ENCODE measurements at places on chromosomes 6 and 20. TPM values are rescaled to one million over a fixed set of nuclear protein-coding genes. Genes with fewer than 3 reads are reported as not detected.

- no peaks in the 10 kb centered on the region for H3K36me3 ChIP-seq
- no peaks in the 10 kb centered on the region for H3K27me3 ChIP-seq
Measured at GRCh38 chr6:151388997-151389617, 2.3 kb downstream of the ZBTB2 start.

Gene BFSP1
- 2.5 TPM for total RNA-seq

DNA sequence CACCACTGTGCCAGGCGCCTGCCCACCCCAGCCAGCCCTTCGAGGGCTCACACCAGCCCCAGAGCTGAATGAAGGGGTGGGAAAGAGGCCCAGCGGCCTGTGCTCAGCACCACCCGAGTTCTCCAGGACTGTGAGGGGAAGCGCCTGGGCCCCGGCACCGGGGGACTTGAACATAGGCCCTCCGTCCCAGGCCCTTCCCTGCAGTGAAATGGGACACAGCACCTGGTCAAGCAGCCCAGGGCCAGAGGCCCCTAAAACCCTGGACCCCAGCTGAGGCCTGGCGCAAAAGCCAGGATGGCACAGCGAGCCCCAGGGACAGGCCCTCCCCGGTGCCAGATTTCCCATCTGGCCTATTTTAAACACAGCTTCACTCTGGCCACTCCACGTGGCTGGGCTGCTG, 4.0 kb downstream of the KCNQ2 start:
- no peak overlapping the region for H3K4me3 ChIP-seq
- no peak for DNase-seq
- H3K4me1 ChIP-seq: no peaks in the 10 kb centered on the region
- no peaks in the 10 kb centered on the region for H3K27me3 ChIP-seq
- no peaks in the 10 kb centered on the region for H3K36me3 ChIP-seq
- no peak overlapping the region for H3K27ac ChIP-seq

Gene SPATA25
- 3.0 TPM for total RNA-seq

- no peak overlapping the region for H3K4me3 ChIP-seq
- no peaks in the 10 kb centered on the region for H3K36me3 ChIP-seq
- no peaks in the 10 kb centered on the region for H3K4me1 ChIP-seq
Measured at GRCh38 chr6:169783401-169783800, 32.0 kb downstream of the ERMARD start.

- H3K27ac ChIP-seq: no peak overlapping the region
- no peak for DNase-seq
- H3K36me3 ChIP-seq: no peaks in the 10 kb centered on the region
- H3K27me3 ChIP-seq: no peaks in the 10 kb centered on the region
Measured at GRCh38 chr6:88519301-88520016, 353.3 kb upstream of the CNR1 start.

DNA sequence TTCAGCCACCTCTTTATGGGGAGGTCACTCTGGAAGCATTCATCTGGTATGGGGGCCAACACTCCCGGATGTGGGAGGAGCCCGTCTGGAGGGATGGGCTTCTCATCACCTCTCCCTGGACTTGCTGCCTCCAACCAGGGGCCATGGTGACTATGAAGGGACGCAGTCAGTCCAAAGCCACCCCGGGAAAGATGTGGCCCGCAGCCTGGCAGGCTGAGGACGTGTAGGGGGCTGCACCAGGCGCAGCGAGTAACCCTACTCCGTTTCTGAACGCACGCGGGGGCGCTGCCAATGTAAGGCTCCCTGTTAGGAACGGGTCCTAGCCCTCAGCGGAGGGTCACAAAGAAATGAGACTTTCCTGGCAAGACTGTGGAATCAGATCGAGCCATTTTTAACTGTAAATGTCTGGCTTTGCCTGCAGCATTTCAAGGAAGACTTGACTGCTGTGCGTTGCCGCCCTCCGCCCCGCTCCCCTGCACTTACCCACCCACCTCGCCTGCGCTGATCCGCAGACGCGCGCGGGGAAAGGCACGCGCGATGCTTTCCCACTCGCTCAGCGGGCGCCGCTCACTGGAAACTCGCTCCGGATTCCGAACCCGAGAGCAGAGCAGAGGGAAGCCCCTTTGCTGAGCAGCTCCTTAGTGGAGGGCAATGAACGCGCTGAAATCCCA, 55.1 kb downstream of the IL20RA start:
- no peaks in the 10 kb centered on the region for H3K36me3 ChIP-seq
- peak overlapping the region; percentile 68 for H3K4me3 ChIP-seq
- 0 out of 2 replicates have a peak, but pooled peaks cover 6% of the 10 kb centered on the region for H3K4me1 ChIP-seq
- peak; percentile 51 for DNase-seq

DNA sequence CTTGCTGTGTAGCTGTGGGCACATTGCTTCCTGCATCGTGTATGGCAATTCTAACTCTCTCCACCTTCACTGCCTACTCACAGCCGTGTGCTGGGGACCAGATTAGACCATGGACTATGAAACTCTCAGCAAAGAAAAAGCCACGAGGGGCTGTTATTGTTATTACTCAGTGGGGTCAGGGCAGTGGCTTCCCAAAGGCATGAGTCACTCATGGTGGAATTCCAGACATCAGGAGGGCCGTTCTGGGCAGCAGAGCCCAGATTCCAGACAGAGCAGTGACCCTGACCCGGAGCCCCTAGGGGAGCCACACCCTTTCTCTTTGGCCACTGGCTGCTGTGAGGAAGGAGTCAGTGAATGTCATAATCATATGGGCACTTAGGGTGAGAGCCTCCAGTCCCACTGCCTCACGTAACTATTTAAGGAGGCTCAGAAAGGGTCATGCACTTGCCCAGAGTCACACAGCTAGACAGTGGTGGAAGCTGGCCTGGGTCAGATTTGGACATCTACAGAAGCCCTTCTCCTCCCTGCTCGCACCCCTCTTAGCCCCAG, 22.2 kb upstream of the CCN5 start:
- peak; percentile 38 for DNase-seq
- no peak overlapping the region for H3K27ac ChIP-seq
- no peak overlapping the region for H3K4me3 ChIP-seq
- no peaks in the 10 kb centered on the region for H3K4me1 ChIP-seq
- no peaks in the 10 kb centered on the region for H3K27me3 ChIP-seq

DNA sequence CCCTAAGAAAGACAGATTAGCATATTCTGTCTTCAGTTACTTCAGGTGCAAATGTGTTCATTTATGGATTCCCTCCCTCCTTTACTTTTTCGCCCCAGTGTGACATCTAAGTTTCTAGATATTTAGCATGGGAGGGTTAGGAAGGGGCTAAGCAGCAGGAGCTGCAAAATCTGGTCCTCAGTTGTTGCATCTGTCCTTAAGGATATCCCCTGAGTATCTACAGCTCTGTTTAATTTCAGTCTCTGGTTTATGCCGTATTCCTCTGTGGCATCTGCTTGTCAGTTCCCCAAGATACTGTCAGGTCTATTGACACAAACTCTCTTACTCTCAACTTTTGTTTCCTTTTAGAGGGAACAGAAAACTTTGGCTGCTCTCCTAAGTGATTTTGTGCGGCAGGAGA, 754.6 kb upstream of the MAP3K7 start:
- H3K27me3 ChIP-seq: no peaks in the 10 kb centered on the region
- H3K27ac ChIP-seq: no peak overlapping the region
- H3K36me3 ChIP-seq: no peaks in the 10 kb centered on the region
- H3K4me3 ChIP-seq: no peak overlapping the region
- DNase-seq: no peak
- H3K4me1 ChIP-seq: peaks cover 4% of the 10 kb centered on the region
